Non-pigmented ciliary epithelial cell (primary cell): ENCODE measurements at places on chromosomes 2 and 18.

- no peak for DNase-seq
Measured at GRCh38 chr2:45826884-45827635, 175.6 kb downstream of the PRKCE start.

- no peak for DNase-seq
Measured at GRCh38 chr2:20235655-20236305, 10.8 kb upstream of the SDC1 start.

- no peak for DNase-seq
Measured at GRCh38 chr18:79693561-79694205, 14.1 kb downstream of the CTDP1 start.

DNA sequence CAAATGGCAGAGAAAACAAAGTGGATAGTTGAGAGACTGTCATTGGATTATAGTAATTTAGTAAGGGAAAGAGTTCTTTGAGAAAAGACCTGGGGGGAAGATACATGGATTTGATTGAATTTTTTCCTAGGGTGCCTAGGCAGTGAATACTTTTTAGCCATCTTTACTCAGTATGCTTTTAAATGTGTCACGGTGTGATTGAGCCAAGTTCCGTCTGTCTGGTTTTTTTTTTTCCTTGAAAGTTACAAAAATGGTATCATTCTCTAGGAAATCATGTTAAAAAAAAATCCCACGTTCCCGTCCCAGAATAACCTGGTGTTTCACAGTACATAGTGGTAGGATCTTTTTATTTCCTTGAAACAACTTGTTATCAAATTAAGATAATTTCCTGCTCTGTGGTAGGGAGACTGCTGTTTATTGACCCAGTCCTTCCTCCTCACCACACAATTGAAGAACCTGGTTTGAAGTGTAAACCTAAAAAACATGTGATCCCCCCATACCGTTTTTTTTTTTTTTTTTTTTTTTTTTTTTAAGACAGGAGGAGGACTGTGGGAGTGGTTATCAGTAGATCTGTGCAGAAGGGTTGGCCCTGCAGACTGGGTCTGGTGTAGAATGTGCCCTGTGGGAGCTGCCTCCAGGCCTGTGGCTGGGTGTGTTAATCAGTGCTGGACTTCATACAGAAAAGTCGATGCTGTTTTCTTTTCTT is 55.1 kb downstream of the DGKD start:
- no peak for DNase-seq

- no peak for DNase-seq
Measured at GRCh38 chr2:40458271-40458794, 6.4 kb upstream of the SLC8A1 start.

- DNase-seq, result no peak
Measured at GRCh38 chr2:186189816-186190215, 296.2 kb upstream of the ZC3H15 start.

DNA sequence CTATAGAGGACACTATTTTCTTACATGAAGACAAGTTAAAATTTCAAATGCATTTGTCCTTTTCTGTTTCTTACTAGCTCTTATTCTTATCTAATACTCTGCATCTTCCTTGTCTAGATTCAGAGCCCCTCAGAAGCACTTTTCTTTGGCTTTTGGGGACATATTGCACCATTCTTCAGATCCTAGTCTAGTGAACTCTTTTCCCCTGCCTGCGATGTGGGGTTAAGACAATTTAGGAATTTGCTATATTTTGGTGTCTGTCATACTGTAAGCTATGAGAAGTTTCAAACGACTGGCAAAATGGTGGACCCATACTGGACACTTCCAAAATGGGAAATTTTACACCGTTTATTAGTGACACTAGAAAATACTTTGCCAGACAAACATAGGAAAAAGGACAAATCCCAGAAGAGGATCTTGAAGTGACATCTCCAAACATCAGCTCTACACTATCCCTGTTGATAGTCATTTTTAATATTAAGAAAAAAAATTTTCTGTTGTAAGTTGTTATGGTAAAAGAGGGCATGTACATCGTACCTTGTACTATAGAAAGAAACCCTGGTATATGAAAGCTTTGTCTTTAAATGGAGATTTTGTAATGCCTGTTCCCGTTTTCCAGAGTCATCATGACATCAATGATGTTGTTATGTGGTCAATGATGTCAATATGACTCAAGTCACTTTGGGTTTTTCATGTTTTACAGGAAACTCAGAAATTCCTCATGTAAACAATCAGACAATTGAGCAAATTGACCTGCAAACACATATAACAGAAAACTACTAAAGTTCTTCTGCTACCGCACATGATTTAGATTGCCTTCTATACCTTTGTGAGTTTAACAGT is 4.4 kb upstream of the KYNU start:
- peak; percentile 78 for DNase-seq

- no peak for DNase-seq
Measured at GRCh38 chr2:26483957-26484565, 6.1 kb upstream of the OTOF start.

- no peak for DNase-seq
Measured at GRCh38 chr2:102103992-102104871, 38.3 kb upstream of the IL1R1 start.

- no peak for DNase-seq
Measured at GRCh38 chr2:218081063-218081462, 12.0 kb downstream of the RUFY4 start.

DNA sequence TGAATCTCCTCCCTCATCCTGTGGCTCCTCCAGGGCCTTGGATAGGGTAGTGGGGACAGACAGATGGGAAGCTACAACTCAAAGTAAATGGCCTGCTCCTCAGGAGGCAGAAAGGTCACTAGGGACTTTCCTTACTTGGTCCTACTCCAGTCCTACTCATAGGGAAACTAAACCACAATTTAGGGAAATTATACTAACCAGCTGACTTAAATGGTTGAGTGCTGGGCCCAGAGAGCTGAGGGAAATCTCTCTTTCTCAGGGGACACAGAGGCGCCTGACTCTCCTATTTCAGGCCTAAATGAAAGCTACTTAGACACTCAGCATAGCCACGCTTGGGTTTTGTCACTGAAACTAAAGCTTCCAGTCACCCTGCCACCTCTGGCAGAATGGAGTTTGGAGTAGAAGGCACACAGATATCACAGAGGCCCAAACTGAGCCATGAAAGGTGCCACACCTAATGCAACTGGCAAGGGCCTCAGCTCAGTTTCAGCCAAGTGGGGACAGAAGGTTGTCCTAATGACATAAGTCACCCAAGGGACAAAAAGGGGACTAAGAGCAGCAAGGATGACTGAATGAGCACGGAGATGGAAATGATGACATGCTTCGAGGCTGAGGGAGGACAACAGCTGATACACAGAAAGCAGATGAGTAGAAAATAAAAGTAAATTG is 24.0 kb downstream of the CERKL start:
- DNase-seq, result no peak

DNA sequence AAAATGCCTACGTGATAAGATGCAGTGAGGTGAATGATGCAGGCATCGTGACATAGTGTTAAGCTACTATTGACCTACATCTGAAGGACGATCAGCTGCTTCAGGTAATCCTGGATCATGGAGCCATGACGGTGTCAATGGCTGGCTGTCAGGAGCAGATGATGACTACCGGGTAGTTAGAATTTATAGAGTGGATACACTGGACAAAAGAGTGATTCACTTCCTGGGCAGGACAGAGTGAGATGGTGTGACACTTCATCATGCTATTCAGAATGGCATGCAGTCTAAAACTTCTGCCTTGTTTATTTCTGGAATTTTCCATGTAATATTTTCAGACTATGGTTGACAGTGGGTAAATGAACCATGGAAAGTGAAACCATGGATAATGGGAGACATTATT is 29.5 kb downstream of the METTL8 start:
- peak; percentile 60 for DNase-seq

GRCh38 chr2:43104763-43105162 is 121.6 kb downstream of the ZFP36L2 start:
- no peak for DNase-seq

DNA sequence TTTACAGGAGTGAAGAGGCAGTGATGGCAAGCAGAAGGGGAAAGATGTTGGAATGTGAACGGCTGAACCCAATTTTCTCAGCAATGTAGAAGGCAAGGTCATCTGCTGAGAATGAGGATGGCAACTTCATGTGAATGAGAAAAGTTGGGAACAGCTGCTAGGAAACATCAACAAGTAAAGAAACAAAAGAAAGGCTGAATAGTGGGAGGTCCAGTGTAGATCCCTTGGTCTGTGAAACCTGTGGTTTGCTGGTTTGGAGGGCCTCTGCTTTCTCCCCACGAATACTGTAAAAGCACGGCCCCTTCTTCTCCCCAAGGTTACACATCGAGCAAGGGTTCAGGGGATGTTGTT is 27.4 kb downstream of the MARCHF4 start:
- no peak for DNase-seq

GRCh38 chr2:231241755-231242507 is 43.5 kb downstream of the ARMC9 start:
- DNase-seq, result no peak

- DNase-seq, result no peak
Measured at GRCh38 chr2:75558786-75559679, 1.7 kb downstream of the EVA1A start.

GRCh38 chr2:186429104-186429503 is 57.0 kb upstream of the ZC3H15 start:
- no peak for DNase-seq

DNA sequence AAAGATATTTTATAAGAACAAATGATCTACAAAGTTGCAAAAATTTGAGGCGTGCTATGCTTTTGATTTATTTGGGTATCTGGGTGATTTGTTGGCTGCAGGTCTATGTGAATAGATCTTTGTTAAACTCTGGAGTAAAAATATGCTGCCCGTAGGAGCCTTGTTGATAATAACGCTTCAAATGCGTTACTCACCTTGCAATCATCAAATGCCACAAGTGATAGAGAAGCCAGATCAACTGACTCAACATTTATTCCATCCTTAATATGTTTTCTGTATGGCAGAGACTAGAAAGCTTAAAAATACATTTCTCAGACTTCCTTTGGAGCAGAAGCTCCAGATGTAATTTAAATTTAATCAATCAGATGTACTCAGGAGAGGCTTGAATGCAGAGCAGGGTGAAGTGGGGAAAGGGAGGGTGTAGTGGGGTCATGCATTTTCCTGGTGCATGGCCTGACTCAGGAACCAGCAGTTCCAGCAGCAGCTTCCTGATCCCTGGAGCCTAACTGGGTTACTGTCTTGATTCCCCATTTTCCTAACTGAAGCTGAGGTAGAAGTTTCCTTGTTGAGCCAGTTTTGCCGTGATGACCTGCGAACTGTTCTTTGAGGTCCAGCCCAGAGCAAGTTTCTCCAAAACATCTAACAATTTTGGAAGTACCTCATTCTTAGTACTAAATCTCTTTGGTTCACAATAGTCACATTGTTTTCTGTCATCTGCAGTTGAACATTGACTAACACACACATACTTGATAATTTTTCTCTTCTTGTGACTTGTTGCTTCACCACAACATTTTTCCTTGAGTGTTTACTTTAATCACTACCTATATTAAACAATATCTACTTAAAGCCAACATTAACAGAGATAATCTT is 284.7 kb upstream of the CWC22 start:
- DNase-seq, result peak; percentile 4

DNA sequence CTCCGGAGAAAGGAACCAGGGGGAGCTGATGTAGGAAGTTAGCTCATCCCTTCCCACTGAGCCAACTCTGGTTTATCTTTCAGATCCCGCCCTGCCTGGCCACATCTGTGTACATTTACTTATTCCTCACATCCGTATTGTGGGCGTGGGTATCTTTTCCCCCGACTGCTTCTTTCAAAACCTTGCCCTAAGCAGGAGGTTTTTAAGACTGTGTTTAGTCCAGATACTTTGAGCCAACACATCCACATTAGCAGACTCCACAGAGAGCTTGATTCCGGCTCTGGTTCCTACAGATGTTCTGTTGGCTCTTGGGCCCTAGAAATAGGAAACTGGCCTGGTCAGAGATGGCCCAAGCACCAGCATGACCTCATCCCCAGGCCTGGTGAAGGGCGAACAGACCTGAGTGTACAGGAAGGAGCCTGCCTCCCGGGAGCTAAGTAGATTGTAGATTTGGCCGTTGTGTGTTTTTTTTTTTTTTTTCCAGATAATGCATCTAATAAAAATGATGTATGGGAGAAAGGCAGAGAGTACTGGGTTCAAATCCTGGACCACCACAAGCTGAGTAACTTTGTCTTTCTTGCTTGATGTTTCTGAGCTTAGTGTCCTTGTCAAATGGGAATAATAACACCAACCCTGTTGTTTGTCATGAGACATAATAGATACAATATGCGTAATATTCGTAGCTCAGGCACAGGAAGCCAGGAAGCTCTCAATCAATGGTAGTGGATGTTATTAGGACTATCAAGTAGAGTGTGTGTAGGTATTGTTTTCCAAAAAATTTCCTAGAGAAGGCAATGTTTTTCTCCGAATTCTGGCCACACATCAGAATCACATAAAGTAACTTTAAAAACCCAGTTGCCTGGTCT is 92.3 kb downstream of the PRKCE start:
- no peak for DNase-seq

- no peak for DNase-seq
Measured at GRCh38 chr2:8534729-8535468, 147.0 kb upstream of the ID2 start.

GRCh38 chr2:36918307-36918706 is 48.0 kb downstream of the STRN start:
- no peak for DNase-seq

DNA sequence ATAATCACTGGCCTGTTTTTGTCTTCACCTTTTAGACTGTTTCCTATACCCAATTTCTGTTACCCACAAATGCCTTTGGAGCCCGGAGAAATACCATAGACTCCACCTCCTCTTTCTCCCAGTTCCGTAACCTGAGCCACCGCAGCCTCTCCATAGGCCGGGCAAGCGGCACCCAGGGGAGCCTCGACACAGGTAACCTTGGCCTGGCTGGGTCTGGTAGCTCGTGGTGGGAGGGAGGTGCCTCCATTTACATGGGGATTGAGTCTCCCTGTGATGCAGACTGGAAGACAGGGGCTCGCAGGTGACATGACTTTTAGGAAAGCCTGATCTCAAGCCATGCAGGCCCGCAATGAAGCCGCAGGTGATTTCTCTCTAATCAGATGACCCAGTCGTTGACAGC is 100.6 kb downstream of the CABLES1 start:
- DNase-seq, result no peak
